ENCODE measurements at places on chromosomes 5 and 9.

DNA sequence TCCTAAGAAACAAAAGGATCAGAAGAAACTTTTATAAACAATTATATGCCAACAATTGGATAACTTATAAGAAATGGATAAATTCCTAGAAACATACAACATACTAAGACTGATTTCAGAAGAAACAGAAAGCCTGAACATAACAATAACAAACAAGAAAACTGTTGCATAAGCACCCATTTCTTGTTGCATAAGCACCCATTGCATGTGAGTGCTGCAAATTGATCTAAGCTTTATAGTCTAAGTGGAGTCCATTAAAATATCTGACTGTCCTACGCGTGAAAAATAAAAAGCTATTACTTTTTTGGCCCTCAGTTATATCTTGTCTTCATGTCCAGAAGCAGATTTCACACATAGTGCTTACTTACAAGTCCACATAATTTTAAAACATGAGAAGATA is 19.3 kb downstream of the TYRP1 start:
- H3K4me3 ChIP-seq: no peak overlapping the region
- DNase-seq: no peak
- H3K27ac ChIP-seq: no peak overlapping the region
- no peaks in the 10 kb centered on the region for H3K36me3 ChIP-seq

GRCh38 chr5:102554728-102555127 is 55.9 kb upstream of the SLCO6A1 start:
- no peaks in the 10 kb centered on the region for H3K4me1 ChIP-seq
- no peaks in the 10 kb centered on the region for H3K27me3 ChIP-seq
- H3K36me3 ChIP-seq: no peaks in the 10 kb centered on the region
- no peak for DNase-seq
- H3K27ac ChIP-seq: no peak overlapping the region
- no peak overlapping the region for H3K4me3 ChIP-seq

- H3K27ac ChIP-seq: no peak overlapping the region
- peaks cover 28% of the 10 kb centered on the region for H3K4me1 ChIP-seq
- no peaks in the 10 kb centered on the region for H3K36me3 ChIP-seq
- no peak for DNase-seq
- peaks cover 4% of the 10 kb centered on the region for H3K27me3 ChIP-seq
These were observed 33.4 kb downstream of the STC2 start for GRCh38 chr5:173294673-173295320.

- H3K27ac ChIP-seq: no peak overlapping the region
- peak; percentile 96 for DNase-seq
- H3K4me1 ChIP-seq: peaks cover 25% of the 10 kb centered on the region
- H3K27me3 ChIP-seq: peaks cover 4% of the 10 kb centered on the region
These were observed 504 bp upstream of the ZNF618 start for GRCh38 chr9:113875459-113876150.

GRCh38 chr5:113514289-113514635 is 768 bp downstream of the YTHDC2 start:
- DNase-seq: no peak
- peak overlapping the region; percentile 94 for H3K4me3 ChIP-seq
- no peaks in the 10 kb centered on the region for H3K36me3 ChIP-seq
- no peaks in the 10 kb centered on the region for H3K27me3 ChIP-seq
- peaks cover 11% of the 10 kb centered on the region for H3K4me1 ChIP-seq

GRCh38 chr5:32498484-32498883 is 53.9 kb upstream of the ZFR start:
- DNase-seq: no peak
- no peaks in the 10 kb centered on the region for H3K36me3 ChIP-seq
- H3K4me1 ChIP-seq: no peaks in the 10 kb centered on the region
- no peaks in the 10 kb centered on the region for H3K27me3 ChIP-seq

DNA sequence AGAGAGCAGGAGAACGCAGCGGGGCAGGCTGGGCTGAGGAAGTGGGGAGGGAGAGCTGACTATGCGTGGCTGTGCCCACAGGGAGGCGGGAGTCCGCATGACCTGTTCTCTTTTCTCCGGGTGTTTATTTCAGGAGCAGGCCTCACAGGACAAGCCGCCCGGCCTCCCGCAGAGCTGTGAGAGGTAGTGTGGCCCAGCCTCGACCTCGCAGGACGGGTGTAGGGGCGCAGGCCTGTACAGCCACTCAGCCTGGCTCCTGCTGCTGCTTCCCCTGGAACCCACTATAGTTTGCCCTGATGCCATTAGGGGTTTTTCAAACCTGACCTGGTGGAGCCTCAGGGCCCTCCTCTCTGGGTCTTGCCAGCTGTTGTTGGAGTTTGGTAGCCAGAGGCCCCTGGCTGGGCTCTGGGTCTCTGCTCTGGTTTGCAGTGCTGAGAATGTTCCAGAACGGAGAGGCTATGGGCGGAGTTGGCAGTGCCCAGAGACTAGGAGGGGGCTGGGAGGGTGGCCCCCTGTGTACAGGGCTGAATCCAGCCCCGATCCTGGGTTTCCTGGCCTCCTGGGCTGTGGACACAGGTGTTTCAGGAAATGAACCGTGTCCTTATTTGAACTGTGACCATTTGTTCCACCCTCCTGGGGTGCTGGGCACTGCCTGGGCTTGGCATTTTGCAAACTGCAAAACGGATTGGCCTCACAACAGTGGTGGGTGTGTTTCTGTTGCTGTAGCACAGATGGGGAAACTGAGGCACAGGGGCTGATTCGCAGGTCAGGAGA is 78.8 kb downstream of the WNK2 start:
- no peak overlapping the region for H3K4me3 ChIP-seq
- H3K27ac ChIP-seq: no peak overlapping the region
- DNase-seq: peak; percentile 74

GRCh38 chr9:14277761-14278160 is 36.2 kb downstream of the NFIB start:
- no peaks in the 10 kb centered on the region for H3K27me3 ChIP-seq
- peaks cover 91% of the 10 kb centered on the region for H3K4me1 ChIP-seq
- no peaks in the 10 kb centered on the region for H3K36me3 ChIP-seq

DNA sequence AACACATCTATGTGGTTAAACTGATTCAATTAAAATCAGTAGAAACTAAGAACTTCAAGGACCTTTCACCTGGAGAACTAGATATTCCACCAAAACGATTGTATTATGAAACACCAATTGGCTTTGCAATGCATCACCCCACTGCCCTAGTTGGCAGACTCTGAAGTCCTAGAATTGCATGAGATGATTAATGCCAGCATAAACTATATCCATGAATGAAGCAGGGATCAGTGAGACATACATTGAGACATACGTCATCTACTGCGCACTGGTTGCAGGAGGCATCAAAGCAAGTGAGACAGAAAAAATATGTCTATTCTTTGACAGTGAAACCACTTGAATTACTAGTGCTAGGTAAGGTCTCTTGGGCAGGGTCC is 9.7 kb upstream of the ZNF354A start:
- no peak for DNase-seq
- H3K4me3 ChIP-seq: no peak overlapping the region
- H3K4me1 ChIP-seq: no peaks in the 10 kb centered on the region
- H3K27ac ChIP-seq: no peak overlapping the region
- no peaks in the 10 kb centered on the region for H3K27me3 ChIP-seq

GRCh38 chr5:124883681-124884080 is 137.2 kb upstream of the ZNF608 start:
- no peak overlapping the region for H3K27ac ChIP-seq
- no peaks in the 10 kb centered on the region for H3K4me1 ChIP-seq
- no peak overlapping the region for H3K4me3 ChIP-seq
- no peaks in the 10 kb centered on the region for H3K27me3 ChIP-seq

GRCh38 chr9:112535301-112535700 is 48.7 kb downstream of the KIAA1958 start:
- H3K27ac ChIP-seq: peak overlapping the region; percentile 40
- H3K4me1 ChIP-seq: peaks cover 21% of the 10 kb centered on the region

- no peak for DNase-seq
- H3K27me3 ChIP-seq: no peaks in the 10 kb centered on the region
- peaks cover 3% of the 10 kb centered on the region for H3K36me3 ChIP-seq
- H3K27ac ChIP-seq: no peak overlapping the region
These were observed 11.9 kb downstream of the SIL1 start for GRCh38 chr5:139186261-139186660.

- peaks cover 5% of the 10 kb centered on the region for H3K27me3 ChIP-seq
- H3K4me3 ChIP-seq: no peak overlapping the region
- no peak overlapping the region for H3K27ac ChIP-seq
- H3K36me3 ChIP-seq: no peaks in the 10 kb centered on the region
- no peaks in the 10 kb centered on the region for H3K4me1 ChIP-seq
These were observed 92.1 kb upstream of the PHYKPL start for GRCh38 chr5:178324481-178325310.

DNA sequence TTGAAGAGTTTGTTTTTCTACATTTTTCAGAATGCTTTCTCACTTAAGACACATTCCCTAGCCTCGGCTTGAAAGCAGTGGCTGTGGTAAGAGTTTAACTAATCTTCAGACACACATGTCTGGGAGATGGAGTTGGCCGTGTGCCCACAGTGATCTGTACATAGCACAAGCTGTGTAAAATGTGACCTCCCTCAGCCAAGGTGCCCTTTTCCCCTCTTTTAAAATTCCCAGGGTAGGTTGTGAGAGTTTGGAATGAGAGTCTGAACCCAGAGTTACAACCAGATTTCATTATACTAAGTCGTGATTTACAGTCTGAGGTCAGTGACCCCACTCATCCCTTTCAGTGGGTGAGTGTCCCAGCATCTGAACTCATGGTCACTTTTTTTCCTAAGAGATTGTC is 230.4 kb downstream of the DOCK8 start:
- H3K4me3 ChIP-seq: no peak overlapping the region
- no peaks in the 10 kb centered on the region for H3K4me1 ChIP-seq
- DNase-seq: no peak
- H3K36me3 ChIP-seq: no peaks in the 10 kb centered on the region

Data from osteoblast (primary cell).